Hindlimb muscle (tissue), 1 donor: ENCODE measurements at places on chromosomes 13 and 19. TPM values are rescaled to one million over a fixed set of nuclear protein-coding genes. Genes with fewer than 3 reads are reported as not detected.

DNA sequence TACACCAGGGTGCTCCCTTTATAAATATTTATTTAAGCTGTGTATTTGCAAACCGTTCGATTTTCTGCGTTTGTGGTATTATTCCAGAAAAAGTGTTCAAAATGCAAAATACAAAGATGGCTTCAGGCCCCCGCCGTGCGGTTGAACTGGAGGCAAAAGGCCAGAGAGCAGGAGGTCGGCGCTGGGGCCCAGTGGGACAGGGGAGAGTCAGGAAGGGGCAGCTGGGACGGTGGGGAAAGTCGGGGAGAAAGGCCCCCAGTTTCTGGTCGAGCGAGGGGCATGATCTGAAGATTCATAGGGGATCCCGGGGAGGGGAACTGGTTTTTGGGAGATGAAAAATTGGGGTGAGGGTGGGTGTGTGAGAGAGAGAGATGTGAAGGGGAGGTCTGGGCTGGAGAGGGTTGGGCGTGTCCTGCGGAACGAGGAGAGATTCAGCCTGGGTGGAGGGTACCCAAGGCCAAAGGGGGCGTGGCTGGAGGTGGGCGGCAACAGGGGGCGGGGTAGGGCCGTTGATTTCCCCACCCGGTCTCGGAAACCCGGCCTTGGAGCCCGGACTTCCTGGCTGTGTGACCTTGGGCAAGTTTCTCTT, 678 bp downstream of the ISOC2 start:
- peak; percentile 89 for DNase-seq

DNA sequence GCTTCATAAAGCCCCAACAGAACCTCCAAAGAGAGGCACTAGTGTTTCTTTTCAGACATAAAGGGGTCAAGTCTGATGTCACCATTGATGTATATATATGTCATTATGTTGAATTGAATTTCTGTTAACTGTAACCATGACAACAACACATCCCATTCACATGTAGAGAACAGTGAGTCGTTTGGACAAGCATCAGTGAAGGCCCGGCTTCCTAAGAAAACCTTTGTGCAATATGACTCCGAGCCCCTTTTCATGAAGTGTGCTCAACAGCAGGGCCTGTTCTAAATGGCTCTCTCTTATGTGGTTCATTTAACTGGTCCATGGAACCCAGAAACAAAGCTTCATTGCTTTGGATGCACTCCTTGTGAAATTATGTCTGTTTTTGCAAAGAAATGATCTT, 67.2 kb upstream of the UBL3 start:
- no peak for DNase-seq

- DNase-seq, result no peak
Observed at GRCh38 chr13:86882835-86883234, 788.3 kb upstream of the SLITRK5 start.

The S1PR4 gene
- polyA plus RNA-seq, result 0.34 TPM

GRCh38 chr19:33205531-33206260, 11.6 kb downstream of the LRP3 start:
- DNase-seq, result no peak

The S1PR5 gene
- polyA plus RNA-seq, result 1.2 TPM

DNA sequence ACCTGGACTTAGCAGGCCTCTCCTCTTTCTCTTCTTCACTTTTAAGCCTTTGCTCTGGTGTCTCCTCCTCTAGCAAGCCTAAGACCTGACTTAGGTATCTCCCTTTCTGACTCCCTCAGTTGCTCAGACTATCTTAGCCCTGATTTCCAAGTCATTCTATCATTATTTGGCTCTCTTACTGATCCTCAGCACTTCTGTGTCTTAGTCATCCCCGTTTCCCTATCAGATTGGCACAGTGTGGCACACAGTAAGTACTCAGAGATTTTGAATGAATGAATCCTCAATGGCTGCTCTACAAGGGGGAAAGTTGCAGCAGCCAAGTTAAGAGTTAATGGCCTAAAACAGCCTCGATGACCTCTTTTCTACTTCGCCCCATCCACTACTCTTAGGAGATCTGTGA, 8.2 kb downstream of the KCTD12 start:
- DNase-seq, result no peak

The ZNF418 gene
- 10.2 TPM for polyA plus RNA-seq

The TMEM145 gene
- polyA plus RNA-seq, result 0.41 TPM

DNA sequence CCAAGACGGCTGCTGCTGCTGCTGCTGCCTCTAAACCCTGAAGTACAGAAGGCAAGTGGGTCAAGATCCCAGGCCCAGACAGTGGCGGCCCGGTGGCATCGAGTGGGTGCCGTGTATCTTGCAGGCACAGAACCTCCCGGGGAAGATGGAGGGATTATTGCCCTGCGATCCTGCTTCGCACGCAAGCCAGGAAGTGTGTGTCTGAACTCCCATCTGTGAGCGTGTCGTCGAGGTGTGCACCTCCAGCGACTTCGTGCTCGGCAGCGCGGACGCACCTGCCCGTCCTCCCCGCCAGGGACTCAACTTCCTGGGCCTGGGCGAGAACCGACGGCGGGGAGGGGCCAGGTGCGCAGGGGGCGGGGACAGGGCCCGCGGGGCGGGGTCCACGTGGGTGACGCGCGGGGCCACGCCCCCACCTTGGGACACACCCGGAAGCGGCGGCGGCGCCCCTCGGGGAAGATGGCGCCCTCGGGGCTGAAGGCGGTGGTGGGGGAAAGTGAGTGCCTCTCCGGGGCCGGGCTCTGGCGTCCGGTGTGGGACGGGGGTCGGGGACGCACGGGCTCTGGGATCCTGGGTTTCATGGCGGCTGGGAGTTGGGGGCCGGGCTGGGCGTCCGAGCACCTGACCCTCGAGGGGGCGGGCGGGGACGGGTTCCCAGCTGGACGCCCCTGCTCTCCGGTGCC, at the start of gene STXBP2:
Gene STXBP2, plus strand, starts transcription at position 420 of the 683 bp plus-strand sequence. Its CDS starts 40 bp downstream, at position 460.
- no peak for DNase-seq

GRCh38 chr19:55809381-55810058, 22.3 kb downstream of the NLRP11 start:
- DNase-seq, result peak; percentile 10

DNA sequence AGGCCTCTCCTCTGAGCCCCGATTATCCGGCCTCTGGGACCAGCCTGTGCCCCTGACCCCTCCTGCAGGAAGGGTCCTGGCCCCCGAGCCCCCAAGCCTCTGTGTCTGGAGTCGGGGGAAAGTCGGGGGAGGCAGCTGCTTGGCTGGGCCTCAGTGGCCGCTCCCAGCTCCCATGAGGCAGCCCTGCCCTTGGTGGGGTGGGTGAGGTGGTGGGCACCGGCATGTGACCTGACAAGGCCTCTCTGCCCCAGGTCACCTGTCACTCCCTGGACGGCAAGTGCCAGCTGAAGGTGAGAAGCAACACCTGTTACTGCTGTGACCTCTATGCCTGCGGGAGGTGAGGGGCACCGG, 41.5 kb downstream of the TMEM255B start:
- DNase-seq, result no peak

DNA sequence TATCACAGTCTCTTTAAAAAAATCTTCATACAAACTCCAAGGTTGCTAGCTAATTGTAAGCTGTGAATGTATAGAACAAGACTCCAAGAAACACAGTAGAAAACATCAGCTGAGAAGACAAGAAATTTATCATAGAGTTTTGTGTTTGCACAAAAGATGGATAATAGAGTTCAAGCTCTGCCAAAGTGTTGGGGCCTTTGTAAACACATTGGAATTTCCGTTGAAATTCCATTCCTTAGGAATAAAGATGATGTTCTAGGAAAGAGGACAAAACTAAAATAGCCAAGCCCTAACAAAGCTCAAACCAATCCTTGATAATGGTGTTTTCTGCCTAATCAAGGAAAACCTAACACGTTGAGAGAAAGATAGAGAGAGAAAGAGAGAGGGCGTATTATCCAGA, 20.6 kb downstream of the LRRC63 start:
- no peak for DNase-seq

DNA sequence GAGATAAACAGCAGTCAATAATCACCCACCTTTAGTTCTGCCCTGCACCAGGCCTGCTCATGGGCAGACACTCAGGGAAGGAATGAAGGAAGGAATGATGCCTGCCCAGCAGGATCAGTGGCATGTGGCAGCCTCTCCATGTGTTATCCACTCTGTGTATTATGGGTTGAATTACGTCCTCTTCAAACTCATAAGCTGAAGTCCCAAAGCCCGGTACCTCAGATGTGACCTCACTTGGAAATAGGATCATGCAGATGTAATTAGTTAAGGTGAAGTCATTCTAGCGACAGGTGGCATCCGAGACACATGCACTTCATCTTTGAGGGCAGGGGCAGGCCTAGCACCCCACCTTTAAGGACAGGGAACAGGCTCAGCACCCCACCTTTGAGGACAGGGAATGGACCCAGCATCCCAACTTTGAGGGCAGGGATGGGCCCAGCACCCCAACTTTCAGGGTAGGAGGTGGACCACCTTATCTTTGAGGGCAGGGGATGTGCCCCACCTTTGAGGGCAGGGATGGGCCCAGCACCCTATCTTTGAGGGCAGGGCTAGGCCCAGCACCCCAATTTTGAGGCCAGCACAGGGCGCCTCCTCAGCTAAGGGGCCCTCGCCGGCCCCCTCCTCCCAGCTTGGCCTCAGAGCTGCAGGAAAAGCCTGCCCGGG, 127.6 kb downstream of the URI1 start:
- no peak for DNase-seq

DNA sequence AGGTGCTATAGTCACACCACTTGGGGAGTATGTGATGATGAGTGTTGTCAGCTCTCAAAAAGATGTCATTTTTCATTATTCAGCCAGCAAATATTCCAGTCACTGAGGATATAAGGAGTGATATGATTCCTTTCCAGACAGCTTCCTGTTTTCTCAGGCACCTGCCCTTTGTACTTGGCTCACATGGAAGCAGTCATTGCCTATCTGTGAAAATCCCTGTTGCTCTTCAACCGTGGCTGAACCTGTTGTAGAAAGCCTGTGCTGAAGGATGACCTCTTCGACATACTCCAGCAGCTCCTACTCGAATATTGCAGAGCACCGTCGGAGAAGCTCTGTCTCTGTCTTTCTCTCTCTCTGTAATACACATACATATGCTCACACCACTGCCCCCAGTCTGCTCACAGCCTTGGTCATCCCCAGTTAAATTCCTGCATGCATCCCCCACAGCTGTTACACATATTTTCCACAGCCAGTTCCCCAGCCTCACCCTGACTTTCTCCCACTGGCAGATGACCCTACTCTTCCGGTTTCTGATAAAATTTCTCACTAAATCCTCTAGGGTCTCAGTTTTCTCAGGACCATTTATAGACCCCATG, 204.2 kb upstream of the ARGLU1 start:
- DNase-seq, result no peak

DNA sequence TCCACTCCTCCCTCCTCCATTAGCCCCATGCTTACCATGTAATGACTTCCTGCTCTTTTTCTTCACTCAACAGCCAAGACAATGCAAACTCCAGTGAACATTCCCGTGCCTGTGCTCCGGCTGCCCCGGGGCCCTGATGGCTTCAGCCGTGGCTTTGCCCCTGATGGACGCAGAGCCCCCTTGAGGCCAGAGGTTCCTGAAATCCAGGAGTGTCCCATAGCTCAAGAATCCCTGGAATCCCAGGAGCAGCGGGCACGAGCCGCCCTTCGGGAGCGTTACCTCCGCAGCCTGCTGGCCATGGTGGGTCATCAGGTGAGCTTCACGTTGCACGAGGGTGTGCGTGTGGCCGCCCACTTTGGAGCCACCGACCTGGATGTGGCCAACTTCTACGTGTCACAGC, 2.9 kb upstream of the PPP1R37 start:
- no peak for DNase-seq

DNA sequence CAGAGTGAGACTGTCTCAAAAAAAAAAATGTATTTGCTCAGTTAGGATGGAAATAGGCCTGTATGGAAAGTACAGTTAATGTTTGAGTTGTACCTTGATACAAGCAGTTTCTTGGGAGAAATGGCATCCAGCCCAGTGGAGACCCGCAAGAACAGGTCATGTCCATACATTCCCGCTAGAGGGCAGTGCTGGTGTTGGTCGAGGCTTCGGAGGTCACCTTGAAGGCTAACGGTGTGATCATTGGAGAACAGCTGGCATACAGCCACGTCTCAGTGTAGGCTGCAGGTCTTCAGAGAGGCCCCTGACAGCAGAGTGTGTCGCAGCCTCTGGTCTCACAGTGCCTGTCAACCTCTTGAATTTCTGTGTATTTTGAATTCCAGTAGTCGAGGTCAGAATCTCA, 7.5 kb downstream of the ZNF610 start:
- DNase-seq, result peak; percentile 30

The ZNF296 gene
- polyA plus RNA-seq, result 1.0 TPM

GRCh38 chr13:73631411-73631810, 502.8 kb downstream of the KLF12 start:
- DNase-seq, result no peak

DNA sequence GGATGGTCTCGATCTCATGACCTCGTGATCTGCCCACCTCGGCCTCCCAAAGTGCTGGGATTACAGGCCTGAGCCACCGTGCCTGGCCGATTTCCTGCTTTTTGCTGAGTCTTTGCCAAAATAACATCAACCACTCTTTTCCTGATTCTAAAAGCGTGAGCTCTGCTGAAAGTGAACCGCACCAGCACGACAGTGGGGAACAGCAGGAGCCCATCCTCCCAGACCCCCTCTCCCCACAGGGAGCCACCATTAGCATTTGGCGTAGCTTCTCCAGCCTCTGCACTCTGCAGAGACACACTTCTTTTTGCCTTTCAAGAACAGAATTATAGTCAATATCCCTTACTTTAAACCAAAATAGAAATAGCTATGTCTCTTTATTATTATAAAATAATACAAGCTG, 41.3 kb downstream of the MYH14 start:
- no peak for DNase-seq

The NCAN gene
- polyA plus RNA-seq, result 0.06 TPM

- DNase-seq, result no peak
Observed at GRCh38 chr19:28884786-28885476, 328.0 kb downstream of the UQCRFS1 start.

The LILRA6 gene
- 2.0 TPM for polyA plus RNA-seq

GRCh38 chr13:35855531-35856019, 275.6 kb downstream of the DCLK1 start:
- no peak for DNase-seq

DNA sequence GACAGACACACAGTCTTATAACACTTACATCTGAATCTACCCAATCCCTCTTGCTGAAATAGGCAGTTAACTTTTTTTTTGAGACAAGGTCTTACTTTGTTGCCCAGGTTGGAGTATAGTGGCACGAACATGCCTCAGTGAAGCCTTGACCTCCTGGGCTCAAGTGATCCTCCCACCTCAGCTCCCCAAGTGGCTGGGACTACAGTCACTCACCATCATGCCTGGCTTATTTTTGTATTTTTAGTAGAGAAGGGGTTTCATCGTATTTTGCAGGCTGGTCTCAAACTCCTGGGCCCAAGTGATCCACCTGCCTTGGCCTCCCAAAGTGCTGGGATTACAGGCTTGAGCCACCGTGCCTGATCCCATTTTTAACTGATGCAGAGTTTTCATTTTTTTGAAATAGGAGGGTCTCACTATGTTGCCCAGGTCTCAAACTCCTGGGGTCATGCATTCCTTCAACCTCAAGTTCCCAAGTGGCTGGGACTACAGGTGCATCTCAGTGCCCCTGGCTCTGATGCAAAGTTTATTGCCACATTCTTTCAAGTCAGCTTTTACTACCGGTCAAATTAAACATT, 7.6 kb downstream of the ELF1 start:
- DNase-seq, result no peak

GRCh38 chr13:111322916-111323331, 2.5 kb downstream of the TEX29 start:
- DNase-seq, result no peak

The OR10H1 gene
- not detected for polyA plus RNA-seq

GRCh38 chr13:91185294-91185863, 162.1 kb upstream of the MIR17HG start:
- peak; percentile 35 for DNase-seq

The ZNF350 gene
- polyA plus RNA-seq, result 6.5 TPM
